Esophagus squamous epithelium (tissue), 5 donors: ENCODE measurements at places on chromosomes 11 and 22.

- no peaks in the 10 kb centered on the region for H3K36me3 ChIP-seq
- no peaks in the 10 kb centered on the region for H3K27me3 ChIP-seq
- H3K27ac ChIP-seq: no peak overlapping the region
- peaks cover 17% of the 10 kb centered on the region for H3K4me1 ChIP-seq
- DNase-seq: no peak
Observed at GRCh38 chr11:86589856-86590589, 82.4 kb downstream of the ME3 start.

DNA sequence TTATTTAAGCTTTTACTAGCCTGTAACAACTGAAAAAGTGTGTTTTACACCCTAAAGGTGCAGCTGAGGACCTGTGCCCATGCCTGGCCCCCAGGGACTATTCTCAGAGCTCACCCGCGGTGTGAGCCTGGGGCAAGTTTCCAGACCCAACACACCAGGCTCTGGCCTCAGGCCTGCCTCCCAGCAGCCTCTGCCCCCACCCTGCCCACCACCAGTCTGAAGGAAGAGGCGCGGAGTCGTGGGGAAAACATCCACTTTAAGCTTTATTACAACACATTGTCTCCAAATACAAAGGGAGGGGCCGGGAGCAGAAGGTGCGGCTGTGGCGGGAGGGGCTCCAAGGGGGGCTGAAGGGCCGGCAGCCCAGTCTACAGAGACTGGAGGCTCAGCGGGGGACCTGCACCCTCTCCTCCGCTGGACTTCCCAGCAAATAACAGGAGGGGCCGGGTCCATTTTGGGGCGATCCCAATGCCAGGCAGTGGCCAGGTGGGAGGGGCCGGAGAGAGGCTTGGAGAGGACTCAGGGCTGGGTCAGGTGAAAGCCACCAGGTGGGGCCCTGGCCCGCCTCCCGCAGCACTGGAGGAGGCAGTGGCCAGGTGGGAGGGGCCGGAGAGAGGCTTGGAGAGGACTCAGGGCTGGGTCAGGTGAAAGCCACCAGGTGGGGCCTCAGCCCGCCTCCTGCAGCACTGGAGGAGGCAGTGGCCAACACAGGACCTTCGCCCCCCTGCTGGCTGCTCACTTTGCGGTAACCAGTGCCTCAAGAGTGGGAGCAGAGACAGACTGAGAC lies 18.1 kb downstream of the DUSP8 start:
- peak overlapping the region; percentile 5 for H3K27ac ChIP-seq
- H3K27me3 ChIP-seq: no peaks in the 10 kb centered on the region
- DNase-seq: no peak
- no peaks in the 10 kb centered on the region for H3K36me3 ChIP-seq
- peaks cover 16% of the 10 kb centered on the region for H3K4me1 ChIP-seq
- no peak overlapping the region for H3K4me3 ChIP-seq

DNA sequence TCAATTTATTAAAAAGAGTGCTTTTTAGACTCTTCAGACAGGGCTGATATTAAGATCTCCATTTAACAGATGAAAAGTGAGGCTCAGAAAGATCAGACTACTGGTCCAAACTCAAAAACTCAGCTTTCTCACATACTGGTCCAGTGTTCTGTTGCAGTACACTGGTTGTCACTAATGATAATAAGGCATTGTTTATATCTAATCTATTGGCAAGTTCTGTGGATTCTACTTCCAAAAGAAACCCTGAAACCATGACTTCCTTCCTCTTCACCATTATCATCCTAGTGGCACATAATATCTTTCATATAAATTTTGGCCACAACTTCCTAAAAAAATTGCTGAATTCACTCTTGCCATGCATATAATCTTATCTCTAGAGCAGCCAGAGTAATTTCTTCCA lies 36.9 kb downstream of the F2 start:
- no peaks in the 10 kb centered on the region for H3K4me1 ChIP-seq
- DNase-seq: no peak
- H3K27ac ChIP-seq: no peak overlapping the region
- H3K27me3 ChIP-seq: no peaks in the 10 kb centered on the region

GRCh38 chr22:42001121-42001520 lies 2.5 kb downstream of the WBP2NL start:
- no peak overlapping the region for H3K27ac ChIP-seq
- H3K27me3 ChIP-seq: peaks cover 8% of the 10 kb centered on the region
- H3K4me3 ChIP-seq: no peak overlapping the region
- peaks cover 13% of the 10 kb centered on the region for H3K4me1 ChIP-seq
- no peak for DNase-seq

DNA sequence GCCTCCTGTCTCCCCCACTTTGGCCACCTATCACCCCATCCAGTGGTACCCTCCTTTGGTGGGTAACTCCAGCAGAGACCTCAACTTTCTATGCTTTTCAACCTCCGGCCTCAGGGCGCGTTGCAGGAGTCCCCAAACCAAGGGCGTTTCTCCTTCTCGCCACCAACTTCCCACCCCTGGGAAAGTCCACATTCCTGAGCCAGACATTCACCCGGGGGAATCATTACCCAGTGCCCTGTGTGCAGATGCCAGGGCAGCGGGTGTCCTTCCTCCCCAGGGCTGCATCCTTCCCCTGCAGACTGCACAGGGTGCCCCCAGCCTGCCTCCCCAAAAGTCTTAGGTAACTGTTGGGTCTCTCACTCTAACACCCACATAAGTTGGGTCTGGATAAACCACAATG lies 26.4 kb downstream of the MYEOV start:
- H3K36me3 ChIP-seq: no peaks in the 10 kb centered on the region
- DNase-seq: no peak
- no peak overlapping the region for H3K27ac ChIP-seq
- H3K4me1 ChIP-seq: no peaks in the 10 kb centered on the region
- no peak overlapping the region for H3K4me3 ChIP-seq
- no peaks in the 10 kb centered on the region for H3K27me3 ChIP-seq

DNA sequence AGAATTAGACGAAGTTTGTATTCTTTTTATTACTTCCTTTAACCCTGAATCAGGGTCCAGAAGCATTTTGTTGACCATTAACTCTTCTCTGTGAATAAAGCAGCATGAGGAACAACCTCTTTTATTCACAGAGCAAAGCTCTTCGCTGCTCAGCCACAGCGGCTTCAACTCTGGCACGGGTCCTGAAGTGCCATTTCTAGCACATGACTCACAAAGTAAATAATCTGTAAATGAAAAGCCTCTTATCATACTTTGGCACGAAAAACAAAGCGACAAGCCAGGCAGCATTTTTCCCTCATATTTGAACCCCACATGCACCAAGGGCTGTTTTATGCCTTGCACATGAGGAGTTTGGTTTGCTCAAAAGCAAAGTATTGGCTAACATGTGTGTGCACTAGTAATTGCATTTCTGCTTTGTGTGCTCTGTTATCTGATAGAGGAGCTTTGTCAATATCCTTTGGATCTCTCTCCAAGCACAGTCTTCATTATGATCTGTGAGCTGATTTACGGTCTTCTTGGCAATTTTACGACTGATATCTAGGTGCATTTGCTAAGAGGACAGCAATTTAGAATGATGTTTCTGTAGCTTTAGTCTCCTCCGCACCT lies 33.0 kb upstream of the APOBEC3A start:
- peak overlapping the region; percentile 91 for H3K27ac ChIP-seq
- H3K4me3 ChIP-seq: peak overlapping the region; percentile 22
- no peaks in the 10 kb centered on the region for H3K27me3 ChIP-seq
